GM04504 (cell line): ENCODE measurements at places on chromosomes 2 and 18.

DNA sequence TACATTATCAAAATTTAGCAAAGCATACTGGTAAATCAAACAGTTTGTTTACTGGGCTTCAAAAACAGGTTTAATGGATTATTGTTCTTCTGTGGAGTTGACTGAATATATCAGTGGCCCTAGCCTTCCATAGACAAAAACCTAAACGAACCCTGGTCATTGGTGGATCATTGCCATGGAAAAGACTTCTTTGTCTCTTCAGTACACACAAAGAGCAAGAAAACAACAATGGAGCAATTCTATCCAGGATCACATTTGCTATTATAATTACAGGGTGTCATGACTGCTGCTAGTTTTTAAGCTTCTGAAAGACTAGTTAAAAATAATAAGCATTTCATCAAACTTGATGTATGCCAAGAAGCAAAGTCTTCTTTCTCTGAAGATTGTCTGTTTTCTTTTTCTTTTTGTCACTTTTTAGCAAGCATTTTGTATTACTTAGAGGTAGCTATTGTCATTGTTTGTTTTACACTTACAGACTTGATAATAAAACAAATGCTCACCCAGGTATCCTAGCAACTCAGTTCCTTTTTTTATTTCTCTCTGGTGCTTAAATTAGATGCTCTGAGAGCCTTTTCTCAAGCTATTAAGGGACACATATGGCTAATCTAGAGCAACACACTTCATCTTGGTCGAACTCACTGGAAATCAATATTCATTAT is 1228.7 kb upstream of the DDX18 start:
- DNase-seq, result no peak

GRCh38 chr2:53660886-53661285 is 106.7 kb upstream of the CHAC2 start:
- DNase-seq, result no peak

GRCh38 chr2:27724905-27725701 is 46.4 kb upstream of the MRPL33 start:
- DNase-seq, result no peak

DNA sequence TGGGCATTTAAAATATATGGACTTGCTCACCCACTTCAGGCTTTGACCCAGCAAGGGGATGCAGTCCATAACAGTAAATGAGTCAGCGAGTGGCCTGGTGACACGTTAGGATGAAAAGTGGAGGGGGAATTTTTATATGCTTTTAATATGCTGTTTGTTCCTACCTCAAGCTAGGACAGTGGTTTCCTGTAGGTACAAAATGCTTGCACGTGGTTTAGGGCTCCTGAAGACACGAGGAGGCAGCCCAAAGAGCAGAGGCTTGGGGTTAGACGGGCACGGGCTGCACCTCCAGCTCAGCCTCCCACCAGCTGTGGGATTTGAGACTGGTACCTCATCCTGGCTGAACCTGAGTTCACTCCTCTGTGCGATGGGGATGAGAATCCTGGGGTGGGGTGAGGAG is 306.2 kb upstream of the CXCR4 start:
- no peak for DNase-seq

DNA sequence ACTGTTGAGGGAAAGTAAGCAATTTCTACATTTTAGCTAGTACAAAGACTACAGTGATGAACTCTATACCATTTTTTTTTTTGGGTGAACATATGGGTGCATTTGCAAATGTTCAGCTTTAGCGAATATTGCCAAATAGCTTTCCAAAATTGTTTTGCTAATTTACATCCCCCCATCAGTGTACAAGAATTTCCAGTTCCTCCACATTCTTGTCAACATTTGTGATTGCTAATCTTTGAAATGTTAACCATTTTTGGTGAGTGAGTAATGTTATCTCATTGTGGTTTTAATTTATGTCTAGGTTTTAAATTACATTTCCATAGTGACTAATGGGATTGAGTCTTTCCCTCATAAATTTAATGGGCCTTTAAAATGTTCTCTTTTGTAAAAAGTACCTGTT is 16.4 kb upstream of the CNRIP1 start:
- no peak for DNase-seq

DNA sequence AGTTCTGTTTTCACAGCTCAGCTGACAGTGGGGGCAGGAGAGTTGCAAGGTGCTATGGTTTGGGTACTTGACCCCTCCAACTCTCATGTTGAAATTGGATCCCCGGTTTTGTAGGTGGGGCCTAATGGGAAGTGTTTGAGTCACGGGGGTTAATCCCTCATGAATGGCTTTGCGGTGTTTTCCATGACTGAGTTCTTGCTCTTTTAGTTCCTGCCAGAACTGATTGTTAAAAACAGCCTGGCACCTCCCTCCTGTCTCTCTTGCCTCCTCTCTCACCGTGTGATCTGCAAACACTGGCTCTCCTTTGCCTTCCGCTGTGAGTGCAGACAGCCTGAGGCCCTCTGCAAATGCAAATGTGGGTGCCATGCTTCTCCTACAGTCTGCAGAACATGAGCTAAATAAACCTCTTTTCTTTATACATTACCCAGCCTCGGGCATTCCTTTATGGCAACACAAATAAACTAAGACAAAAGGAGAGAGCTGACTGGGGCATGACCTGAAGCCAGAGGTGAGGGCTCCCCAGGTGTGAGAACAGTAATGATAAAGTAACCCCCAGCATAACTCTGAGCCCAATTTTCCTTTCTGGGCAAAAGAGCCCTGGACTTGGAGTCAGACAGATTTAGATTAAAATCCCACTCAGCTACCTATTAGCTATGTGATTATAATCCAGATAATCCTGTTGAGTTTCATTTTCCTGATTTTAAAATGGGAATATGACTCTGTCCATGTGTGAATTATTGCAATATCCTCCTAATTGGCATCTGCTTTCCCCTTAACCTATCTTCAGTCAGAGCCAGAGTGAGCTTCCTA is 64.9 kb upstream of the CAPN13 start:
- no peak for DNase-seq

- no peak for DNase-seq
These were observed 657.8 kb upstream of the LINC00305 start for GRCh38 chr18:64806691-64807090.

GRCh38 chr2:15517793-15518192 is 43.3 kb downstream of the NBAS start:
- no peak for DNase-seq

- DNase-seq, result no peak
These were observed 894.1 kb downstream of the SLC4A3 start for GRCh38 chr2:220521551-220521950.

DNA sequence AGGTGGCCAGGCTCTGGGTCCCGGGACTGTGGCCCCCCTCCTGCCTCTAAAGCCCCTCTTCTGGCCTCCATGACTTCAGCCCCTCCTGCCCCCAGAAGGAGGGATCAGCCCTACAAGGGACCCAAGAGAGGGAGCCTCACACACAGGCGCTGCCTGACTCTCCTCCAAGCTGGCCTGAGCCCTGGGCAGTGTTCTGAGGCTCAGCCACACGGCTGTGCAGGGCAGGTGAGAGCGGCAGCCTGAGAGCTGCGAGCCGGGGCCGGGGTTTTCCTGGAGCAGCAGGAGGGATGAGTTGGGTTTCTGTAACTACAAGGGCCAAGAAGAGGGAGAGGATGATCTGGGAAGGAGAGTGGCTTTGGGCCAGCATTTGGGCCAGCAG is 70.1 kb downstream of the HPCAL1 start:
- no peak for DNase-seq

- no peak for DNase-seq
These were observed 179.3 kb downstream of the FIGN start for GRCh38 chr2:163556511-163556910.

DNA sequence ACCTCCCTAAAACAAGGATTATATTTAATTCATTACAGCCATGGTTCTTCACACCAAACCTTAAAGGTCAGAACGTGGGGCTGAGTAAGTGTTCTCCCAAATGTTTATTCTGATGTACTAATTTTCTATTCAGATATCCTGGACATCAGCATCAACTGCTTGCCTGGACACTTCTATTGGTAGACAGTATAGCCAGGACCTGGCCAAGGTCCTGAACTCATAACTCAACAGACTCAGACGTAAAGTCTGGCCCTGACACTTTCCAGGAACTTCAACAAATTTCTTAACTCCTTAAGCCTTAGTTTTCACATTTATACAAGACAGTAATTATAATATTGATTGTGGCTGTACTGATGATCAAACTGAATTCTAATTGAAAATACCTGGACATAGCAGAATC is 89.1 kb downstream of the AKAIN1 start:
- DNase-seq, result no peak
